CD4-positive, alpha-beta T cell treated with Interleukin-4 for 1 hour (primary cell): ENCODE measurements at places on chromosomes 12 and 14.

GRCh38 chr12:70190262-70191010 lies 52.8 kb upstream of the CNOT2 start:
- DNase-seq: no peak

DNA sequence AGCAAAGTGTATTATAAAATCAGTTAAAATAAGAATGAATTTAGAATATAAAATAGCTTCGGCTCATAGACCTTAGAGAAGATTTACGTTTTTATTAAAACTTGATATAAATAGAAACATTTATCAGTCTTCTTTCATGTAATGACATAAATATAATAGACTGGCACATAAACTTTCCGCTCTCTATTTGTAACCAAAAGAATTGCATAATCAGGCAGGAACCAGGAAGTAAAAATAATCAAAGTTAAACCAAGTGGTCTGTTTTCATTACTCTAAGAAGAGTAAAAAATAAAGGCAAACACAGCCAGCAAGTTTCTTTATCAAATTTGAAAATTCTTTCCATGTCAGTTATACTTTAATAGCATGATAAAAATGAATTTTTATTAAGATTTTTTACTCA lies 46.3 kb upstream of the ATP2A2 start:
- no peak for DNase-seq

DNA sequence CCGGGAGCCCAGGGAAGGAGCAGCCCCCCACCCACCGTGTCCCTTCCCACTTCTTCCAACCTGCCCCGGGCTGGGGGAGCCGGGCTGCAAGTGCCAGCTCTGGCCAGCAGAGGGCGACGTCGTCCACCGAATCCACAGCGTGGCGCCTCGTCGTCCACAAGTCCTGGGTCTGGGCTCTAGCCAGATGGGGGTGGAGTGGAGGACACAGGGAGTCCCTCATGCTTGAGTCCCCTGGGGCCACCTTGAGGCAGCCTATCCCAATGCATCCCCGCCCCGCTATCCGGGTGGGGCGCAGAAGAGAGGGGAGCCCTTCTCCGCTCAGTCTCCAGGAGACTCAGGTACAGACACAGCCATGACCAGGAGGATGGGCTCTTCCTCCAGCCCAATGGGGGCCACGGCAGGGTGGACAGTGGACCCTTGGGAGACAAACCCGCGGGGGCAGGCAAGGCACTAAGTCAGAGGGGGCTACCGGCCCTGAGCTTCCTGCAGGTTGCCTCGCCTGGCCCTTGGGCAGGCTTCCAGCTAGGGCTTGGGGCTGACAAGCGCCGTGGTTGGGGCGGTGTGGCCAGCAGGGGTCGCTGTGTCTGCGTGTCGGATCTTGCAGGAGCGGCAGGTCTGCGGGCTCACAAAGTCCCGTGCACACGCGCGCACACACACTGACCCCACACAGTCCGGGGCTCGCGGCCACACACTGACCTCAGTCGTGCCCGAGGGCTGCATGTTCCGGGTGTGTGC lies 5.5 kb downstream of the AQP5 start:
- peak; percentile 89 for DNase-seq

DNA sequence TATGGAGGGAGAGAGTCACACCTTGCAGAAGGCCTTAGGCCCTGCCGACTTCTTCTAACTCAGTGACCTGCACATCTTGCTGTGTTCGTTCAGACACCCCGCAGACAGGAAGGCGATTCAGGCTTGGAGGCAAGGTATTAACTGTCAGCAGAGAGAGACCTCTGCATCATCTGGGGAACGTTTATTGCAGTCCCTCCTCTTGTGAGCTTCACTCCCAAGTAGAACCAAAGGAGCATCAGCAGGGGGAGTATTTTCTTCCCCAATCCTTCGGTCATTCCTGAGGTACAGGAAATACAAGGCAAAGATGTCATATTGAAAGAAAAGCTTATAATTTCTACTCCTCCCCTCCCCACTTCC lies 217.9 kb downstream of the CRADD start:
- DNase-seq: no peak

- peak; percentile 32 for DNase-seq
These were observed 7.6 kb upstream of the STK38L start for GRCh38 chr12:27236498-27236897.

- DNase-seq: no peak
These were observed 205.7 kb downstream of the ITPR2 start for GRCh38 chr12:26627335-26627734.

GRCh38 chr12:130708648-130709047 lies 7.5 kb downstream of the RIMBP2 start:
- no peak for DNase-seq

- DNase-seq: no peak
These were observed at the start of gene PIWIL1 for GRCh38 chr12:130337488-130338303. TSS of gene PIWIL1 (plus strand) at chr12:130337887. CDS start at chr12:130342592, 4,705 bp downstream.

DNA sequence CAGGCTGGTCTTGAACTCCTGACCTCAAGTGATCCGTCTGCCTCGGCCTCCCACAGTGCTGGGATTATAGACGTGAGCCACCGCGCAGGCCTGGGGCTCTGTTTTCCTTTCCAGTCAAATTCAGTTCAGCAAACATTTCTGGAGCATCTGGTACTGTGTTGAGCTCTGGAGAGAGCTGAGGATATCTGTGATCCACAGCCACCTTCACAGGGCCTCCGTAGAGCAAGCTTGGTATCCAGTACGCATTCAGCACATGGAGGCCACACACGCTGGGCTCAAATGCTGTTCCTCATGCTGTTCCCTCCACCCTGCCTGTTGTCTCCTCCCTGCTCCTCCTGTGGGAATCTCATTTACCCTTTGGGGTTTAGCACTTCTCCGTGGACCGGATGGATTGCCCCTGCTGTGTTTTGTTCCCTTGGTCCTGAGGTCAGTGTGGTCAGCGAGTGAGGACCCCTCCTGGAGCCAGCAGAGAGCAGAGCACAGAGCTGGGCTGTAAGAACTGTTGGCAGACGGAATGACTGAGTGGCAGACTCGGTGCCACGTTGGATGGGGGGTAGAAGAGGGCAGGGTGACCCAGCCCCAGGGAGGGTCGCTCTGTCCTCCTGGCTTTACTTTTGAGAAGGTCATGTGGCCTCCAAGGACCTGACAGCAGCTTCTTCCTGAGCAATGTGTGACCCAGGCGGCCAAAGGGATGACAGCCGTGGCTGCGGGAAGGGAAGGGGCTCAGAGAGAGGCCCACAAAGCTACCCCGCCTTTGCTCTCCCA lies 891 bp downstream of the RPS6KL1 start:
- DNase-seq: no peak

DNA sequence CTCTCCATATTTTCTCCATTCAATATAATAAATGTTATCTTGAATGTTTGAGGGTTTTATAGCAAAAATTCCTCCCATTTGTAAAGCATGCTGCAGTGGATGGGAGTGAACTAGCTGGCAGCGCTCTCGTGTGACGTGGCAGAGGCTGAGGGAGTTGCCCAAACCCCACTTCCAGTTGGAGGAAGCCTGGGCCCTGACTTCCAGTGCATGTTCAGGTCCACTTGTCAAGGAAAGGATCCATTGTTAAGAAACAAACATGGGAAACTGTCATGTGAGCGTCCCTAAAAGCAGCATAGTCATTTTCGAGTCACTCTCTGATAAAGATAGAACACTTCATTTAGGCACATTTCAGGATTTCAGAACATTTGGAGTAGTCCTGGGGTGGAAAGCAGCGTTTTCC lies 116.6 kb downstream of the SLC25A47 start:
- DNase-seq: no peak

- DNase-seq: no peak
These were observed 8.5 kb upstream of the MYO1A start for GRCh38 chr12:57058454-57058853.

DNA sequence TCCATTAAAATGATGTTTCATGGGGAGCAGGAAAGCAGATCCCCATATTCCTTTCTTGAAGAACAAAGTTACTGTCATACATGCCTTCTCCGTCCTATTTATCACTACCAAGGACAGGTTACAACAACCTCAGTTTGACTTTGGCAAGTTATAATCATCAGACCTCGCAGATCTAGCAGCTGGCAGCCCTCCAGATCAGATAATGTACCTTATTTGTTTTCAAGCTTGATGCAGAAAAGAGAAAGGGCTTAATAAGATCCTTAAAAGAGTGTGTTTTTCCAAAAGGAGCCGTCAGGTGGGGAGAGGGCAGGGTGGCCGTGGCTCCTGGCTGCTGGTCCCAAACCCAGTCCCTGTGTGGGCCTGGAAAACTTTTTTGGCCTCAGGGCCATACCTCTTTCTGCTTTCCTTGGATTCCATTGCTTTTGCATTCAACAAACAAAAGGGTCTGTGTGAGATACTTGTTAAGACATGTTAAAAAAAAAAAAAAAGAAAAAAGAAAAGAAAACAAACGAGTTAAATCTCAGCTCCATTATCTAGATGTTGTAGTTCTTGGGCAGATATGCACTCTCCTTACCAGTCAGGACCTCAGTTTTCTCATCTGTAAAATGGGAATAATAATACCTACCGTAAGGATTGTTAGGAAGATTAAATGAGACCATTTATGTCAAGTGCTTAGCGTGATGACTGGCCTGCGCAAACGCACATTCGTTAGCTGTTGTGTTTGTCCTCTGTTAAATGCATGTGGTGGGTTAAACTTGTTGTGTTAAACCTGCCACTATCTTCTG lies 64.6 kb downstream of the B4GALNT3 start:
- no peak for DNase-seq

DNA sequence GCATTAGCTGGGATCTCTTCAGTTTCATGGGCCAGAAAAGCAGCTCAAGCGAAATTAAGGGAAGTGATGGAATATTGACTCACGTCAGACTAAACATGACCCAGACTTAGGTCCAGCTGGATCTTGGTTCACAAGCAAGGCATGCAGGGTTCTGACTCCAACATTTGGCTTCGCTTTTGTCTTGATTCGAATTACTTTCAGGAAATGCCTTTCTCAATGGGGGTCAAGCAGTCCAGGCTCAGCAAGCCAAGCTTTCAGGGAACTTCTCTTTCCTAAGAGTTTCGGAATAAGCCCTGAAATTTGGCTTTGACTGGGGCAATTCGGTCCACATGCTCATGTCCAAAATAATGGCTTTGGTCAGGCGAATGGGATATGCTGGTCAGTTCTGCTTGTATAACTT lies 678.7 kb upstream of the TMEM132C start:
- DNase-seq: no peak

DNA sequence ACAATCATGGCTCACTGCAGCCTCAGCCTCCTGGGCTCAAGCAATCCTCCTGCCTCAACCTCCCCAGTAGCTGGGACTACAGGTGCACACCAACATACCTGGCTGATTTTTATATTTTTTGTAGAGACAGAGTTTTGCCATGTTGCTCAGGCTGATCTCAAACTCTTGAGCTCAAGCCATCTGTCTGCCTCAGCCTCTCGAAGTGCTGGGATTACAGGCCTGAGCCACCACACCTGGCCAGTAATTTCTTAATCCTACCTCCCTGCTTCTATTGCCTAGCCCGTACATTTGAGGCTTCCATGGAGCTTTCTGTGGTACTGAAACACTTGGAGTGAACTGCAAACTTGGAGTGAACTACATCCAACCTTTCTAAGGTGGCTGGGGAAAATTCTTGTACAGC lies 20.7 kb downstream of the SLC35E3 start:
- no peak for DNase-seq

GRCh38 chr12:74401035-74401434 lies 136.6 kb upstream of the ATXN7L3B start:
- no peak for DNase-seq

DNA sequence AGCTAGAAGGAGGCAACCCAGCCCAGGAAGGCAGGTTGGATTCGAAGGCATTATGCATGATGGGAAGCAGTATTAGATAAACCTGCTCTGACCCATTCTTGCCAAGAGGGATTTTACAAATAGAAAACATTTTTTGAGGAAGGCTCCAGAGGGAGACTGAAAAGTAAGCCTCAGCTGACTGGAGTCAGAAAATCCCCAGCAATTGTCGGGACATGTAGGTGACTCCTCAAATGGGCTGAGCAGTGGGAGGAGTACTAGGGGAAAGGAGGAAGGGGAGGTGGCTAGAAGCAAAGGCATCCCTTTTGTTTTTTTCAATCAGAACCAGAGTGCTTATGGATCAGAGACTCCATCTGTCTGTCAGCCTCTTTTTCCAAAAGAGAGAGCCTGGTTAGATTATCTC lies 138.1 kb upstream of the NTF3 start:
- no peak for DNase-seq

- DNase-seq: no peak
These were observed 12.1 kb downstream of the NUAK1 start for GRCh38 chr12:106126441-106127337.

DNA sequence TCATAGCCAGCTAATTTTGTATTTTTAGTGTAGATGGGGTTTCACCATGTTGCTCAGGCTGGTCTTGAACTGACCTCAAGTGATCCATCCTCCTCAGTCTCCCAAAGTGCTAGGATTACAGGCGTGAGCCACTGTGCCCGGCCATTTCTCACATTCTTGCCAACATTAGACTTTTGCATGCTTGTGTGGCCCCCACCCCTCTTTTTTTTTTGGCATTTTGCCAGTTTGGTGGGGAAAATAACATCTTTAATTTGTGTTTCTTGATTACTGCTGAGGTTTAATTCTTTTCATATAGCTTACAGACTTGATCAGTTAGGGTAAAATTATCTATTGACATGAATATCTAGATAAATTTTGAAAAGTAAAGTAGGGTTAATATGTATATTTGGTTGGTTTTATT lies 3.8 kb downstream of the CCT2 start:
- no peak for DNase-seq

GRCh38 chr14:90319634-90320541 lies 11.9 kb downstream of the NRDE2 start:
- no peak for DNase-seq

- no peak for DNase-seq
These were observed 33.5 kb downstream of the JDP2 start for GRCh38 chr14:75461303-75461702.

- DNase-seq: no peak
These were observed 20.9 kb upstream of the HECTD1 start for GRCh38 chr14:31228533-31228932.

DNA sequence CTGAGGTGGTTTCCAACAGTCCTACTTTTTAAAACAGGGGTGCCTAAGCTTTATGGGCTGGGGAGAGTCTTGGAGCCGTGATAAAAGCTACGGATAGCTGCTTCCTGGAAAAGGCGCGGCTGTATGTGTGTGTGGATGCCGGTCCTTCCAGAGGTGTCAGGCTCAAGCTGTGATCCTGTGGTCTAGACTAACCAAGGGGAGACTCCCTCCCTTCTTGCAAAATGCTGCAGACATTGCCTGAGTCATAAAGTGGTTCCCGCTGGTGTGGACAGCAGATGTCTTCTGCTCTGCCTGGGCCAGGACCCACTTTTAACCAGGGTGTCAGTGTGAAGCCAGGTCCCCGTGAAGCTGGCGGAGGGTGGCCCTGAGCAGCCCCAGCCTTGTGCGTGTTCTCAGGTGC lies 37.8 kb downstream of the CCDC92 start:
- no peak for DNase-seq

- no peak for DNase-seq
These were observed 82.4 kb downstream of the ARF6 start for GRCh38 chr14:49975276-49975675.

GRCh38 chr12:64800640-64801039 lies 23.8 kb upstream of the TBC1D30 start:
- no peak for DNase-seq

GRCh38 chr14:88870777-88871176 lies 46.3 kb downstream of the TTC8 start:
- no peak for DNase-seq

GRCh38 chr12:84247931-84248330 lies 664.7 kb downstream of the SLC6A15 start:
- DNase-seq: no peak
